ENCODE measurements at places on chromosomes 12 and 14. TPM values are rescaled to one million over a fixed set of nuclear protein-coding genes. Genes with fewer than 3 reads are reported as not detected.

Gene CPNE6
- total RNA-seq: not detected

Gene CCDC77
- 7.4 TPM for total RNA-seq

Gene LGMN
- 158 TPM for total RNA-seq

Gene KCNMB4
- total RNA-seq: 4.5 TPM

Gene CDKN3
- total RNA-seq: 1.9 TPM

Gene RASSF9
- total RNA-seq: 11.0 TPM

Gene CDCA4
- 6.9 TPM for total RNA-seq

Gene POTEM
- total RNA-seq: not detected

Gene NPC2
- total RNA-seq: 670 TPM

Gene PLEKHH1
- 4.6 TPM for total RNA-seq

Gene BCL2L14
- 2.6 TPM for total RNA-seq

Gene KRT7
- 257 TPM for total RNA-seq

Gene IL22
- not detected for total RNA-seq

Gene KLRC2
- not detected for total RNA-seq

GRCh38 chr14:105075379-105076295 lies 10.4 kb upstream of the GPR132 start:
- peak; percentile 64 for DNase-seq

DNA sequence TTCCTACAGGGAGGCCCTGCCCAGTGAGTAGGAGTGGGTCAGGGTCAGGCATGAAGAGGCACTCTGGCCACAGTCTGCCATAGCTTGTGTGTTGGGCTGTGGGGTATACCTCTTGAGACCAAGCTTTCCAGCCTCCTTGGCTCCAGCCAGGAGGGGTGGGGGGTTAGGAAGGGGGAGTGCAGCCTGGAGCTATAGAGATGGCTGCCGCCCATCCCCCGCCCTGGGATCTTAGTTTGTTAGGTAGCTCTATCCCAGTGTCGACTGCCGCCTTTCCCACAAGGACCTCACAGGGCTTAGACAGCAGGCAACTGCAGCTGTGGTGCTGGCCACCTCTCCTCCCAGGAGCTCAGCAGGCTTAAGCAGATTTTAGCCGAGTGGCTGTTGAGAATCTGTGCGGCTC lies 216.4 kb downstream of the PLCZ1 start:
- DNase-seq: no peak

GRCh38 chr12:6104027-6104426 lies 20.4 kb downstream of the VWF start:
- no peak for DNase-seq

DNA sequence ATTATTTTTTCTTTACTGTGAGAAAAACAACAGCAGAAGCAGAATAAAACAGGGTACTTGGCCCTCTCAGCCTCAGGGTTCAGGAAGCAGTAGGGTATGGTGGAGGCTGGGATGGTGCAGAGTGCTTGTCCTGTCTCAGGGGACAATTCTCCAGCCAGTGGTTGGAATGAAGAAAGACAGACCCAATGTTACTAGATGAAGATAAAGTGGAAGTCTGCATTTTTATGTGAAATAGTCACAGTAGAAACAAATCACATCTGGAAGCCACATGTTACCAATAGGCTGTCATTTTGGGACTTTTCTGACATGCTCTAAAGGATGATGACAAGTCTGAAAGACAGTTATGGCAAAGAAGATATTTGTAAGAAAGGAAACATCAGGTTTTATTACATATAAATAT lies 32.3 kb downstream of the PROX2 start:
- no peak for DNase-seq

DNA sequence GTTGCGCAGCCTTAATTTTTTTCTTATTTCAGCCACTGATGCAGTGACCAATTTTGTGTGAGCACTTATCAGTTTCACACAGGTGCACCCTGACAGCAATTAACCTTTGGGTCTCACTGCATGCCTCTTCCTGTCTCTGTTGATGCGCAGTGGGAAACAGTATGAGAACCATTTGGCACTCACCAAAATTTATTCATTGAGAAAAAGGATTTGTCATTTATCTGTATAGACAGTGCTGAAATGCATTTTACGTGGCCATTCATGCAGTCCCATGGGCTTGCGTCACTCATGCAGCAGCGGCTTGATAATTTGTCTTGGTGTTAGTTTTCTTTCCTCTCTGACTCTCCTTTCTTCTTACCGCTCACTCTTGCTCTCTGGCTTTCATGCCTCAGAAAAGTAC lies 157.5 kb downstream of the C12orf75 start:
- no peak for DNase-seq

GRCh38 chr12:52119398-52120254 lies 40.1 kb downstream of the SMIM41 start:
- no peak for DNase-seq

DNA sequence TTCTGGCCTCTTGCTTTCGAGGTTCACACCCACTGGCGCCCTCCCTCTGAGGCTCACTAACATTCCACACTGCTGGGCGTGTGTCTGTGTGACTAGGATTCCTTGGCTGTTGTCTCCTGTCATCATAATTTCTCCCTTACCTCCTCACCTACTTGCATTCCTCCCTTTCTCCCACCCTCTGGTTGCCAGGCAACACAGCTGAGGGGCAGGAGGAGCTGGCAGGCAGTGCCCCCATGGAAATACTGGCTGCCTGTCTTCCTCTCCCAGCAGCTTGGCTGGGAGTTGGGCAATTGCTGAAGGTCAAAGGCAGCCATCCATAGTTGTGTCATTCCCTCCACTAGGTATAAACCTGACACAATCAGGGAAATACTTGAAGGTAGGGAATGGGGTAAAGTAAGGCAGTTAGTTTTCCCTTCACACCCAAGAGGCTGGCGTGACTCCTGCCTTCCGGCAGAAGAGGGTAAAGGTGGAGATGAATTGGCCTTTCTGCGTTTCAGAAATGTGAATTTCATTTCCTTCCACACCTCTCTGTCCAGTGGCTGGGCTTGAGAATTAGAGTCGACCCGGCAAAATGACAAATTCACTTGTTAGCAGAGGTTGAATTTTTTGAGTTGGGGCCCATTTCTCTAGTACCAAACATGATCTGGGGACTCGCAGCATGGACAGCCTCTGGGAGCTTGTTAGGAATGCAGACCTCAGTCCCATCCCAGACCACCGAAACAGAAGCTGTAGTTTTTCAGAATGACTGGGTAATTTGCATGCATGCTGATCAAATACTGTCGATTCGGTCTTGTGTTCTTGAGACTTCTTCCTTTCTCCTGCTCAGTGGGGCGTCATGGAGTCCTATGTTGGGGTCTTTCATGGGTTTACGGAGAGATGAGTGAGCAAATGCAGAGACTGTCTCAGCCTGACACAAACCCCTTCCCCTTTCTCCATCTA lies 24.3 kb upstream of the EMP1 start:
- no peak for DNase-seq

DNA sequence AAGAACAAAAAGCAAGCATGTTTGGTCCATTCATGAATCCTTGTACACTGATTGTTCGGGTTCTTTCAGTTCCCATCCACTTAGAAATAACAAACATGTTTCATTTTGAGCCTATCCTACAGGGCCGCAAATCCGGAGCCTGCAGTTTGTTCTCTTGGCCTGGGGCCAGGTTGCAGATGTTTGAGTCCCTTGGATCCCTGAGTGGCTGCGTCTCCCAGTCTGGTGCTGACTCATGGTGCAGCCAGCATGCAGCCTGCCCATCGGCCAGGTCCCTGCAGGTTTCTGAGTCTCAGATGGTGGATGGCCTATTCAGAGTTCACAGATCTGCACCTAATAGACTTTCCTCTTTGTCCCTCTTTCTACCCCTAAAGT lies 1.9 kb upstream of the DYNC1H1 start:
- DNase-seq: peak; percentile 72

- DNase-seq: no peak
Observed at GRCh38 chr14:100224229-100224866, 14.6 kb upstream of the YY1 start.

- DNase-seq: no peak
Observed at GRCh38 chr12:10098791-10099190, at the start of gene CLEC1A. TSS of gene CLEC1A (minus strand) at chr12:10098985. CDS start at chr12:10098922, 63 bp downstream.

- DNase-seq: peak; percentile 65
Observed at GRCh38 chr14:50001151-50001998, 108.5 kb downstream of the ARF6 start.

- no peak for DNase-seq
Observed at GRCh38 chr12:127343940-127344339, 923.0 kb upstream of the TMEM132C start.

GRCh38 chr12:46267575-46267824 lies 1.3 kb downstream of the SLC38A1 start:
- no peak for DNase-seq

DNA sequence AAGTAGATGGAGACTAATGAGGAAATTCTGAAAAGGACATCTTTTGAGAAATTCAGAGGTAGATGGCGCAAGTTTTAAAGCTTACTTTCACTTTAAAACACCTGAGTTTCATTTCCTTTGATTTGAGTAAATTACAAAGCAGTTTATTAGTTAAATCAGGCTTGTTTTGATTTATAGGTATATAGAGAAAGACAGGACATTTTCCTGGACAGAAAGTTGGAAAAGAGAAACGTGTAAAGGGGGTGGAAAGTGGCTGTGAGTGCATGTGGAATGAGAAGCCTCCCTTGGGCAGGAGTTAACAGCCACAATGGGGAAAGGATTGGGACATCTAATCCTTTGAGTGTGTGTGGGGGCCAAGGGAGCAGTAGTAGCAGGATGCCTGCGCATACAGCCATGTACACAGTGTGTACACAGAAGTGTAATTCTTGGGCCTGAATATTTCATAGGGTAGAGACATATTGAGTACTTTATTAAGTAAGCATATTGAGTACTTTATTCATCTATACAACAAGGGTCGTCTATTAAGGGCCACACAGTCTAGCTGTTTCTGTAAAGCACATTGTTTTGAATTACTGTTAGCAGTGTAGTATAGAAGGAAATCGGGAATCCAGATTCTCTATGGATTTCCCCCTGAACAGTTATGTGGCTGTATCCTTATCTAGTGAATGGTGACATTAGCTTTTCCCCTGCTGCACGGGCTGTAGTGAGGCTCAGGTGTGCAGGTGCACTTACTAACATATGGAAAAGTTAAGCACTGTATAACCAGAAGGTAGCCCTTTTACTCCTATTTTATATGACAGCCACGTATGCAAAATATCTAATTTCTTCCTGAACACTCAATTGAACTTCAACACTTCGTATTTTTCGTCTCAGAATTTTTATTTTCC lies 19.1 kb downstream of the MARK3 start:
- DNase-seq: no peak

DNA sequence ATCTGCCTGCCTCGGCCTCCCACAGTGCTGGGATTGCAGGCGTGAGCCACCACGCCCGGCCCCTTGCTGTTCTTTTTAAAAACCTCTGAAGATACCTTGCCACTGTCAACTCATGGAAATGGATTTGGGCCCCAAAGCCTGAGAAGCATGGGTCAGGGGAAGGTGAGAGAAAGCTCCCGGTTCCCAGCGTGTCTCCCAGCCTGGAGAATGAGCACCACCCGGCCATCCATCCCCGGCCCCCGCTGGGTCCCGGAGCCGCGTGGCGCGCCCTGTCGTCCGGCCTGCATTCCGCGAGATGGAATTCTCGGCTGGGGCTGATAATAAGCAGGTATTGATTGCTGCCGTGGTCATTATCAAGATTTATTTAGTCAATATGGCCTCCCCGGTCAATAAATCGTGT lies 126.5 kb upstream of the MYL2 start:
- no peak for DNase-seq

DNA sequence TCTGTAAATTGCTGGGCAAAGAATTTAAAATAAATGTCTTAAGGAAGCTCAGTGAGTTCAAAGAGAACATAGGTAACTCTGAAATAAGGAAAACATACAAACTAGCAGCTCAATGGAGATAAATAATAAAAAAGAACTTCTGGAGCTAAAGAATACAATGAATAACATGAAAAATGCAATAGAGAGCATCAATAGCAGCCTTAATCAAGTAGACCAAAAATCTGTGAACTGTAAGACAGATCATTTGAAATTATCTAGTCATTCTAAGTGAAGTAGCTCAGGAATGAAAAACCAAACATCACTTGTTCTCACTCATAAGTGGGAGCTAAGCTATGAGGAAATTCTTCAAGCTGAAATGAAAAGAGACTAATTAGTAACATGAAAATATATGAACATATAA lies 5.8 kb upstream of the ABCC9 start:
- DNase-seq: no peak

DNA sequence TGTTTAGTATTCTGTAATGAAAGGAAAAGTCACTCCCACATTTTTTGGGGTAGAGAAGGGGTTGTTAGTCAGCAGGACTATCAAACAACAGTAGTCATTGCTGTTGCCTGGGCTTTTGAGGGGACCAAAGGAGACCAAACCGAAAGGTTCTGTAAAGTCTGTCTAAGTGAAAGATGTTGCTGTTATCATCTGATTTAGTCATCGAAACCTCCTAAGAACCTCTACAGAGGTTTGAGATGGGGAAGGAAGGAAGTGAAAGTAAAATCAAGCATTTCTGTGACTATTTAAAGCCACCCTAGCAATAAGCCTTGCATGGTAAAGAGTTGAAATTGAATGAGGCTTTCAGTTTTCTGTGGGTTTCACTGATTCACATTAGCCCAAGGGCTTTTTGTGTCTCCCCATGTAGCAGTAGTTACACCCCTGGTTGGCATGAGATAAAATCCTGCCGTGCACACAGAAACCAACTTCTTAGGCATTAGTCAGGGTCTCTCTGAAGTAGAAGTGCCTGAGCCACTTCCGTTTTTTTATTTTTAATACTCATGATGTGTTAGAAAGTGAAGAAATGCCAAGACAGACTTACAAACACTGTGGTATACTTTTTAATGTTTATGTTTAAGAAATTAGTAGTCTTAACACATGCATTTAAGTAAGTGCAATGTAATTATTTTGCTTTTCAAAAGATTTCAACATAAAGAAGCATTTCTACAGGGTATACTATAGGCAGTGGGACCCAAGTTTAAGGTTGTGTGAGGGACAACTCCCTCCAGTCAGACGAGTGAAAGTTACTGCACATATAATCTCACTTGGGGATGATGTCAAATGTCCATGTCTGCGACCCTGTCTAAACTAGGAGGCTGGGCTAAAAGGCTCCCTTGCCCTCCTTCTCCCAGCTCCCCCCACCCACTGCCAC lies 50.4 kb downstream of the DYRK2 start:
- no peak for DNase-seq

GRCh38 chr14:63182968-63183367 lies 21.3 kb upstream of the RHOJ start:
- DNase-seq: no peak

GRCh38 chr12:68121143-68121542 lies 38.4 kb downstream of the IFNG start:
- no peak for DNase-seq

DNA sequence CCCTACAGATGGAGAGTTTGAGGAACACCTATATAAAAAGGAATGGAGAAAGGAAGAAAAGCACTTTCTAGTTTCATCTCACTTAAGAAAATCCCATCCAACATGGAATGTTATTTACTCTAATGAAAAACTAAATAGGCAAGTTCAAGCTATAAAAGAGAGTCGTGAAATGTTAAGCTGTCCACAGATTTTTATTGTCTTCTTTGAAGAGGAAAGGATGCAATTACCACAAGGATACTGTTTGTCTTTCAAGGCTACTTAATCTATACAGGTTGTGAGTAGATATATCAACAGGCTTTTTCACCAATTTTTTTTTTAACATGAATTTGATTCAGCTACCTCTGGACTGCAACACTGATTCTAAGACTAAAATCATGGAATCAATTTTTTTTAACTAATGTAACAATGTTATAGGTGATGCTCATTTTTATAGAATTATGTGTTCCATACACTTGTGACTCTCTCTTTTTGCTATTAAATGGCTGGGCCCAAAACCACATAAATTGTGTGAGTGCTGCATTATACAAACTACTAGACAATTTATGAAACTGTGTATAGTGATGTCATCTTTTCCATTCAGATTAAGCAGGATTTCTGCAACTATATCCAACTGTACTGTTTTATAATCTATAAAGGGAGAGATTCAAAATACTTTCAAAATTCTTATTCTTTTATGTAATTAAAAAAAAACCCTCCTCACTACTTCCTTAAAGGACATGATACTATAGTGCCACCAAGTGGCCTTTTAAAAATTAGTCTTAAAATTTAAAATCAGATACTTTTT lies 26.8 kb upstream of the BMAL2 start:
- DNase-seq: no peak
